Fibroblast of the aortic adventitia (primary cell): ENCODE measurements at places on chromosomes 7 and 10. TPM values are rescaled to one million over a fixed set of nuclear protein-coding genes. Genes with fewer than 3 reads are reported as not detected.

MKRN1 gene
- total RNA-seq: 52.6 and 132 TPM in 2 replicates

LIPN gene
- total RNA-seq: not detected in 2 replicates

C7orf57 gene
- total RNA-seq: 0.09 TPM in 1 of 2 replicates, not detected in the other

TLL2 gene
- under 0.01 TPM in 2 replicates for total RNA-seq

CHST3 gene
- 18.6 and 19.3 TPM in 2 replicates for total RNA-seq

C10orf67 gene
- total RNA-seq: 0.09 TPM in 1 of 2 replicates, not detected in the other

DNA sequence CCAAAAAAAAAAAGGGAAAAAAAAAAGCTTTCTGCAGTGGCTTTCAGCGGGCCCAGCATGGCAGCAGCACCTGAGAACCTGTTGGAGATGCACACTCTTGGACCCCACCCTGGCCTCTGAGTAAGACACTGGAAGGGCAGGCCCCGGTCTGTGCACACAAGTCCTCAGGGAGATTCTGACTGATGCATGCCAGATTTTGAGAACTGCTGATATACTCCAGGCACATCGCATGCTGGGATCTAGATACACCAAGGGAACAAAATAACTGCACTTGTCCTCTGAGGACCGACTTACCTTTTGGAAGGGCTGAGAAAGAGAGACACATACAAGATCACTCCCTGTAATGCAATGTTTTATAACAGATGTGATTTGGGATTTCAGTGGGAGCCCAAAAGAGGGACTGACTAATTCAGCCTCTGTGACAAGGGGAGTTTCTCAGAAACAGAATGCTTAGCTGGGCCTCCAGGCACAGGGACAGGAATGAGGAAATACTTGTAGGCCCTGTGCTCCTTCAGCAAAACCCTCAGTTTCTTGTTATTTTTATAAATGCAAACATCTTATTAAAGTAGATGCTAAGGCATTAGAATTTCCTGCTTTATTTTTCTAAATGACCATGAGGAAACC, 8.2 kb downstream of the EGFR start:
- peak; percentile 66 for DNase-seq

DNA sequence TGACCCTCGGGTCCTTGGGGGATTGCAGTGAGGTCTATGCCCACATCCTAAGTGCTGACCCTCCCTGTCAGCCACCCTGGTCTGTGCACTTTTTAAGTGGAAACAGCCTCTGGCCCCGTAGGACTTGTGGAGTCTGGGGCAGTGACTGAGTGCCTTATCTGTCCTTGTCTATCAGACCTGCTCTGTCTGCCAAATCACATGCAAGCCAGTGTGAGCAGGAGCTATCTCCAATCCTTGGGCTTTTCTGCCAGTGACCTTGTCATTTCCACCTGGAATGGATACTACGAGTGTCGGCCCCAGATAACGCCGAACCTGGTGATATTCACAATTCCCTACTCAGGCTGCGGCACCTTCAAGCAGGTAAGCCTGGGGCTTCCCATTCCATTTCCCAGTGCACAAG, 62.7 kb downstream of the C10orf120 start:
- DNase-seq: no peak

GRCh38 chr7:93927585-93927984, 6.0 kb downstream of the GNG11 start:
- DNase-seq: no peak

- no peak for DNase-seq
Observed at GRCh38 chr7:83786858-83787257, 137.9 kb upstream of the SEMA3E start.

GRCh38 chr7:108589199-108589598, 19.5 kb downstream of the DNAJB9 start:
- DNase-seq: no peak

GRCh38 chr10:101892782-101893391, 49.3 kb upstream of the KCNIP2 start:
- no peak for DNase-seq

GRCh38 chr7:43847496-43847895, 21.8 kb downstream of the MRPS24 start:
- DNase-seq: no peak

GRCh38 chr7:155842496-155843265, 30.4 kb upstream of the SHH start:
- no peak for DNase-seq

GRCh38 chr7:116730097-116731022, 58.4 kb downstream of the MET start:
- no peak for DNase-seq

GRCh38 chr7:112481833-112482670, 1.3 kb downstream of the LSMEM1 start:
- DNase-seq: peak; percentile 89

- peak; percentile 4 for DNase-seq
Observed at GRCh38 chr7:95327356-95327755, 3.0 kb upstream of the PON1 start.

GRCh38 chr7:150974468-150975391, 3.4 kb downstream of the KCNH2 start:
- no peak for DNase-seq

GRCh38 chr10:99369551-99369950, 40.4 kb downstream of the CNNM1 start:
- DNase-seq: no peak

DNA sequence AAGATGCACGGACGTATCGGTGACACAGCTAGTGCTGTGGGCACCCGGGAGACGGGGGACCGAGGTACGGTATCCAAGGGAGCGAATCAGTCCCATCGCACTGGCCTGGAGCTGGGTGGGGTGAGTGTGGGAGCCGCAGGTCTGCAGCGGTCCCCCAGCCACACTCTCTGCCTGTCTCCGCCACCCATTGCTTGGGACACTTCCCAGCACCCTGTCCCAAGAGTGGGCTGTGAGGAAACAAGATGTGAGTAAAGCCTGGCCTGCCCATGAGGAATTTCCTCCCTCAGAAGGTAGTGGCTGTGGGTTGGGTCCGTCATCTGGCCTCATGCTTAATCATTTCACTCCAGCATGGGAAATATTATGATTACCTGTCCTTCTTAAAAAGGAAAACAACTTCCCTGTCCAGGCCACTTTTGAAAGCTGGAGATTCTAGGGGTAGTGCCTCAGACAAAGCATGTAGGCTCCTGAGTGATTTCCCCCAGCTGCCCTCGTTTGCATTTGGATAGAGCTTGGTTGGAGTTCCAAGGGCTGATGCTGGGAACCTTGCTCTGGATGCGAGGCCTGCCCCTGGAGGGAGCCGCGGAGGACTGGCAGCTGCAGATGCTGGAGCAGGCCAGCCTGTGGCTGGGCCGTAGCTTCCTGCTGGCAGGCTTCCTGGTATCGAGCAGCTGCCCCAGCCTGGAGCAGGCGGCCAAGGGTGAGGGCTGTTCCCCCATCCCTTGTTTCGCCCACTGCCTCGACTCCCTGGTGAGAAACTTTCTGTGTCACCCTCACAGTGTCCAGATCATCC, 6.2 kb upstream of the ACTR3C start:
- no peak for DNase-seq

DNA sequence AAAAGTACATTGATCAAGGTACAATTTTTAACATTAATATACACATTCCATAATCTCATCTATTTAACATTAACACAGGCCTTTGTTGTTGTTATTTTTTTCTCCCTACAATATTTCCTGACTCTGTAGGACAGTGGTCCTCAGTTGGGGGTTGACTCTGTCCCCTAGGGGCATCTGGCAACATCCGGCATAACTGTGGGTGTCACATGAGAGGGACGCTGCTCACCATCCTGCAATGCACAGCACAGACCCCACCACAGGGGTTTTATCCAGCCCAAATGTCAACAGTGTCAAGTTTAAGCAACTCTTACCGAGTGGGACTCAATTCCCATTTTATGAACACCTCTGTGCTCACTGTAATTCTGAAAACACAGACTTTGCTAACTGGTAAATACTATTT, 8.8 kb downstream of the IDI1 start:
- DNase-seq: no peak

- no peak for DNase-seq
Observed at GRCh38 chr7:42750172-42750571, 161.7 kb downstream of the C7orf25 start.

GRCh38 chr7:105429746-105430612, 41.3 kb upstream of the SRPK2 start:
- peak; percentile 61 for DNase-seq
